ENCODE measurements at places on chromosomes 5 and 9.

GRCh38 chr5:159049844-159050315, 49.8 kb downstream of the EBF1 start:
- no peak for DNase-seq

GRCh38 chr9:69049094-69049493, 13.5 kb downstream of the FXN start:
- no peak for DNase-seq

GRCh38 chr9:123586275-123586674, 230.3 kb downstream of the CRB2 start:
- DNase-seq = no peak

- DNase-seq = no peak
Observed at GRCh38 chr5:122465031-122465577, 153.1 kb downstream of the SNCAIP start.

DNA sequence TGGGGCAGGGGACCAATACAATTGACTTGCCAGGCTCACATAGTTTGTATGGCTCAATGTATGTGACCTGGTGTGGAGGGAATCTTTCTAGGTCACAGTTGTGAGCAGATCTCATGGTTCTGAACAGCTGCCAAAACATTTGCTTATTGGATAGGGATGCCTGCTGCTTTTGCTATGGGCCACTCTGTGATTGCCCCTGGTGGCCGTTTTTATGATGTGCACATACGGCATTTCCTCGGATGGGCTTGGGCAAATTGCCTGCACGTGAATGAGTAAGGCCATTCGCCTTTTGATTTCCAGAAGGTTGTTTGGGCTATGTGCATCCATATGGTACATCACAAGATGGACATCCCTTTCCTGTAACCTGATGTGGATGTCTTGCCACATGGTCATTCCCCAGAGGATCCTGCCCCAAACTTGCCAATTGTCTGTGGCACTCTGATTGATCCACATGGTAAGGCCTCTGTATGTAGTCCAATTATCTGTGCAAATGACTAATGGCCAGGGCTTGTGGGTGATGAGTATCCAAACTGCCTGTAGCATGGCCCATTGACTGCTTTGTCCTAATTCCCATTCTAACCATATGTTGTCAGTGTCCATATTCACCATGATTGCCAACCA, 10.7 kb upstream of the SLC22A4 start:
- DNase-seq = no peak

GRCh38 chr9:84325347-84325973, 15.1 kb downstream of the SLC28A3 start:
- DNase-seq = no peak

- DNase-seq = no peak
Observed at GRCh38 chr5:150404941-150405816, 7.5 kb downstream of the CD74 start.

GRCh38 chr5:67672636-67673035, 476.0 kb upstream of the CD180 start:
- no peak for DNase-seq

DNA sequence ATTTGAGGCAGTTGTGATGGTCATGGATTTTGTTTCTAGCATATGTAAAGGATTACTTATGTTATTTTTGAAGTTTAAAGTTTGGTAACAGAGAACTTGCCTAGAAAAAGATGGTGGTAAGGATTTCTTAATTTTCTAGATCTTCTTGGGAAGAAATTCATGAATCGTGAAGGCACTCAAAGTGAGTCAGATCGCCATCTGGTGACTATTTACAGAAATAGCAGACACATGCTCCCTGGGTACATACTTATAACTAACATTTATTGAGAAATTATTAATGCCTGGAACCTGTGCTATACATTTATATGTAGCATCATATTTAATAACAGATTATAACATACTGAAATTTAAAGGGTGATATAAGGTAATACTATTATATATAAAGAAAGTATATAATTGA, 299.7 kb downstream of the IZUMO3 start:
- DNase-seq = no peak

DNA sequence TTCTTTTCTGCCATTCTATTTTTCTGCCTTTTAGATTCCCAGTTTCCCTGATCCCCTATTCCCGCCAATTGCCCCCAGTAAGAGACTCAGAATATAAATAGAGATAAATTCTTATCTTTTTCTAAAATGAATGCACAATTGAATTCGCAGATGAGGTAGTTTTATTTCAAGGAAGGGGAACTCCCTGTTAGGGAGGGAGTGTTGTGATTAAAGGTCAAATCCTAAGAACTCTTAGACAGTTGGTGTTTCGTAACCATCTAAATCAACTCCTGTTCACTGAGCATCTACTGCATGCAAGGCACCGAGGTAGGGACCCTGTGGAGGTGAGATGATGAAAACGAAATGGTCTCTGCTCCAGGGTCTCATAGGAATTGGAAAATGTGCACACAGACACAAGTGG, 7.7 kb upstream of the MAP3K1 start:
- DNase-seq = no peak

DNA sequence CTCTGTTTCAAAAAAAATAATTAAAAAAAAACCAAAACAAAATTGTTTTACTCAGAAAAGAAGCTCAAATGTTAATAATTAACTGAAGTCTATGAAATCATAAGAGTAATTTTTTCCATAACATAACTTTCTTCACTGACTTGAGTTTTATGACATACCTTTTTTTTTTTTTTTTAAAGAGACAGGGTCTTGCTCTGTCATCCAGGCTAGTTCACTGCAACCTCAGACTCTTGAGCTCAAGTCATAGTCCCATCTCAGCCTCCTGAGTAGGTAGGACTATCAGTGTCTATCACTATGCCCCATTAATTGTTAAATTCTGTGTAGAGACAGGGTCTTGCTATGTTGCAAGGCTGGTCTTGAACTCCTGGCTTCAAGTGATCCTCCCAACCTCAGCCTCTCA, 21.9 kb downstream of the SAR1B start:
- DNase-seq = no peak

DNA sequence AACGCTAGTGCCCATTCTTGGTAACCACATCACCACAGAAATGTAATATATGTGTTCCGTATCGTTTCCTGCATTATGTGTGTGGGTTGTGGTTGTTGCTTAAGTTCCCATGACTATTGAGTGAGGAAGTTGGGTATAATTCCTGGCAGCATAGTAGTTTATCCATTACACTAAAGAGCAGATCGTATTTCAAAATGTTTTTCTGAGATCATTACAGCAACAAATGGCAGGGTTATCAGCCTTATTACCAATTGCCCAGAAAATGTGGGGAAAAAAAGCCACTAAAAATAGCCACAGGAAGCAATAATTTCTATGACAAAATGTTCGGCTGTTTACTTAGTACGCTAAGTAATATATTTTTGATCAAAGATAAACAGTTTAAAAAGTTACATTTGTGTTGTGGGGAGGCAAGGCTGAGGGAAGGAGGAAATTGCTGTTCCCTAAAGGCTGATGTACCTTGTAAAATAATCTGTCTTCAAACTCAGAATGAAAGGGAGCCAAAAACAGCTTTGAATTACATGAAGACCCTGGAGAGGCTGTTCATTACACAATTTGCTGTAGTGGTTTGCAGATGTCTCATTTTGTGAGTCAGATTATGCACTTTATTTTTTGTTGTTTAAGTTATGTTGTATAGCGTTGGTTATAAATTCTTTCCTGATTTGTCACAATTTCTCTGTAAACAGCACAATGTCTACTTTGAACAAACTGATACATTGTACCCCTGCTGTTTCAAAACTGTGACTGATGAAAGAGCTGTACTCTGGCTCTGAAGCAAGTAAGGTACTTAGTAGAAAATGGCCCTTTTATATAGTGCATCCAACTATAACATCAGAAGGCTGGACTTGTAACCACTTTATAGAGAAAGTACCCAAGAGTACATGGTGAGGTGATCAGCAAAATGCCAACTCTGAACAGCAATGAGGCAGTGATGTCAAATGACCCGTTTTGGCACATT, 1028.5 kb downstream of the NR2F1-AS1 start:
- peak; percentile 83 for DNase-seq

GRCh38 chr5:1097381-1097987, 14.4 kb downstream of the SLC12A7 start:
- DNase-seq = no peak

GRCh38 chr9:89844535-89844934, 239.7 kb downstream of the GADD45G start:
- DNase-seq = no peak

DNA sequence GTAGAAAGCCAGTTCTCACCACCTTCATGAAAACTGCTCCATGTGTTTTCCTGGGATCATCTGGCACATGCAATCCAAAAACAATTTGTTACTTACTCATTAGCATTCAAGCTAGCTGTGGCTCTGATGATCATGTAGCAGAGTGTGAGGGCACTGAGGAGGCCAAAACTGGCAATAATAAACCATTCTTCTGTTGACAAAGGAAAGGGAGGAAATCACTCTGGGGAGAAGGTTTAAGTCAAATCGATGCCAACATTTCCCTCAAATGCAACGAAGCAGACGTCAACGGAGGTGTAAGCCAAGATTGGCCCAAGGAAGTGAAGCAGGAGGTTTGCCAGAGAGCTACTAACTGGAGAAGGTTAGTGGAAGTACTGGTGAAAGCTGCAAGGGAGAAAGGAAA, 55.7 kb upstream of the TBC1D9B start:
- DNase-seq = no peak

DNA sequence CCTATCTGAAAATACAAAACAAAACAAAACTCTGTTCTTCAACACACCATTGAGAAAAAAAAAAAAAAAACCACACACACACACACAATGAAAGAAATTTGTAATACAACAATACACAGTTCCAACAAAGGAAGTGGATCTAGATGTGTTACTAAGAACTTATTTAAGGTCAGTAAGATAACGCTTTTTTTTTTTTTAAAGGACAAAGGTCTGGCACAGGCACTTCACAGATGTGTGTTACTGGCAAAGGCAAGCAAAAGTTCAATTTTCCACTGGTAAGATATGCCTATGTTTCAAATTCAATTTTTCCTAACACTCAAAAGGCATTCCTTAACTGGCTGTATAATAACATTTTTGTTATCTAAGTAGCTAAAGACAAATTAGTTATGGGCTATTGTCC, 3.6 kb downstream of the RFK start:
- DNase-seq = no peak

DNA sequence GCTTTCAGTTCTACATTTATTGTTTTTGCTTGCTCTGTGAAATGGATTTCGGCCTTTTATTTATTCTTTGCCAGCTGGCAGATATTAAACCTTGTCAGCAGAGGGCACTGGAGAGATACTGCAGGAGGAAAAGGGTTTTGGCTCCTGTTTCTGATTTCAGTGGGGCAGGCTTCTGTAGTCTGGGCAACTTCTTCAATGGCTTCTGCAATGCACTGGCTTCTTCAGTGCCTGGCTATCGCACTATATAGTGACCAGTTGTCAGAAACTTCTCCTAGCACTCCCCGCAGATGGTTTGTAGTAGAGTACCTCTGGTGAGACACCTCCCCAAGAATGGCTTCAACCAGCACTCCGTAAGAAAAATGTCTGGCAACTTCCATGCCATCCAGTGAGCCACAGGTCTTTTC, 3.2 kb upstream of the NFX1 start:
- DNase-seq = peak; percentile 26

Measured in NCI-H1436 treated with DMSO at 0.1 percent for 48 hours (cell line).